ENCODE measurements at places on chromosomes 6 and 20.

- peak; percentile 16 for DNase-seq
Observed at GRCh38 chr6:45310118-45310788, 17.9 kb upstream of the RUNX2 start.

- no peak for DNase-seq
Observed at GRCh38 chr6:34247481-34248197, 1.2 kb downstream of the SMIM29 start.

DNA sequence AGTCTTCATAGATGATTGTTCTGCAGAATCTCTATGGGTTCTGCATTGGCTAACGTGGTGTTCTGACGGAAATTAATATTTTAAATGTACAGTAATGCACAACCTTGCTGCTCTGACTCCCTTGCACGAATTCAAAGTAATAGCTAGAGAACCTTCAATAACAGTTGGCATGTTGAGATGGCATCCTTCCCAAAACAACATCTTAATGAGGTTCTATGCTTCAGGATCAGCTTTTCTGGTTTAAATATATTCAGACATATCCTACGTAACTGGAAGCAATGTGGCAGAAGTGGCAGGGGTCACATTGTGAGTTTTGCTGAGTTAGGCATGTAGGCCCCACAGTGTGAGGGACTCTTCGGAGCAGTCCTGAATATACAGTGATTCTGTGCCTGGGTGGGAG, 25.7 kb downstream of the DSE start:
- DNase-seq, result no peak

GRCh38 chr6:109783250-109783986, 92.3 kb downstream of the FIG4 start:
- no peak for DNase-seq

DNA sequence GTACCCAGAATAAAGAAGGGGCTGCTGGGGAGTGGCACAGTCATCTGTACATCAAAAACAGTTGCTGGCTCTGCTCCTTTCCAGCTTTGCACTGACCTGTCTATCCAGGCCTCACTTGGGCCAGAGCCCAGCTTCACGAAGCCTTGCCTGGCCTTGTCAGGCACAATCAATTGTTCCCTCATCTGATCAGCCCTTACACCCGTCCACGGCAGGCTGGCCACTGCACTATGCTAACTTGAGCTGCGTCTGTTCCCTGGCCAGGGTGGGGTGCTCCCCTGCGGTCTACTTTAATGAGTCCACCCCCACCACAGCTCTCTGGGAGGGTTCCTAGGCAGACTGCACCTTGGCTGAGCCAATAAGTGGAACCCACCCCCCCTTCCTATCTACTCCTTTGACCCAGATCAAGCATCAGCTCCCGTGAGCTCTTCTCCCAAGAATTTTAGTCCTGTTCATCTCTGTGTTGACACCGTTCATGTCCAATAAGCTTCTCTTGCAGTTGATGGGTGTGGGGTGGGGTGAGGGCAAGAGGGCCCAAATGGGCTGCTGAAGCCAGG, 74.3 kb upstream of the MLN start:
- no peak for DNase-seq

All from stimulated activated CD8-positive, alpha-beta memory T cell treated with anti-CD3 and anti-CD28 coated beads, Interleukin-15, amount 100 ng/mL, for 48 hours (primary cell).